ENCODE measurements at places on chromosomes 2 and 18. TPM values are rescaled to one million over a fixed set of nuclear protein-coding genes. Genes with fewer than 3 reads are reported as not detected.

GRCh38 chr2:12316476-12316875 lies 400.3 kb upstream of the TRIB2 start:
- DNase-seq = no peak

- no peak for DNase-seq
Measured at GRCh38 chr2:232658217-232658785, 24.9 kb downstream of the EFHD1 start.

Gene ADD2
- 42.9 TPM for total RNA-seq

DNA sequence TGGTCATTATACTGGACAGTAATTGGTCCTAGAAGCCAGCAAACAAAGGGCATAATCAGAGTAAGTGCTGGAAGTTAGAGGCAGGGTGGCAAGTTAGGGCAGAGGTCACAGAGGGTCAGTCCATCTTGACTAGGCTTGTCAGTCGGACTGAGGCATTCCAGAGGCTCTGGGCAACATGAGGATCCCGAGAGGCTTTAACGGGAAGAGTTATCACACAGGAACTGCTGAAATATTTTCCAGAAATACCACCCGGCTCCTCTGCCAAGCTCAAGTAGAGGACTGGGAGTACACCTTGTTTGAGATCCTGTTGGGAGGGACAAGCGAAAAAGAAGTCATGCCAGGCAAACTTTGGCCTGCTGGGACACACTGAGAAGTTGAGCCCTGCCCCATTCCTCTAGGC lies 13.7 kb downstream of the C2orf81 start:
- no peak for DNase-seq

GRCh38 chr18:67710639-67711038 lies 194.1 kb upstream of the DSEL start:
- DNase-seq = no peak

GRCh38 chr2:170339750-170340692 lies 162.1 kb downstream of the MYO3B start:
- DNase-seq = no peak

GRCh38 chr2:232927793-232928550 lies 57.9 kb downstream of the SNORC start:
- DNase-seq = no peak

- no peak for DNase-seq
Measured at GRCh38 chr18:57149051-57149450, 2.2 kb downstream of the BOD1L2 start.

DNA sequence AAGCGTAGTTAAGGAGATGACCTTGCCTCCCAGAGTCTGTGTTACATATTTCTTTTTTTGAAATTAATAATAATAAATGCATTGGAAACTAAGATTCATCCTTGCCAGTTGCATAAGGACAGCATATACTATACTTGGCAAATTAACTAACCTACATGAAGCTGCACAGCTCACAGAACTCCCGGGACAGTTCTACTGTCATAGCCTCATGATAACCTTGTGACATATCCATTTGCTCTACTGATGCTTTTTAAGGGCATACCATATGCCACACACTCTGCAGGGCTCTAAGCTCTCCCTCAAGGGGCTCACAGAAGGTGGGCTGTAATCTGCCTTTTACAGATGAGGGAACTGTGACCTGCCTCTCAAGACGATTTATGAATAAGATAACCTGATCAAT lies 3.8 kb downstream of the ITGB1BP1 start:
- no peak for DNase-seq

Gene HOXD11
- total RNA-seq = not detected

Gene KCNS3
- 0.14 TPM for total RNA-seq

DNA sequence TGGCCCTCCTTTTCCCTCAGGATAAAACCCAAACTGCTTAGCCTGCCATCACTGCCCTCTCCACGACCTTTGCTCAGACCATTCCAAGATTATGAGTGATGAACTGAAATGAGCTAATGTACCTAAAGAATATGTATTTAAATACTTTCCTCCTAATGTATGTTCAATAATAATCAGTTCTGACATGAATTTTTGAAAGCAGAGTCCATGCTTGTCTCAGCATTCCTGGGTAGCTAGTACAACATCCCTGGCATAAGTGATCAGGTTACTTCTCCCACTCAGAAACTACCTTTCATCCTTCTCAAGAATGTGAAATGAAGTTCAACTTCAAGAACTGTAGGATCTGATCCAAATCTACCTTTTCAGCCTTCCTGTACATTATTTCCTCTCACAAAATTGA lies 103.6 kb downstream of the UNC80 start:
- no peak for DNase-seq

GRCh38 chr2:30684026-30684425 lies 123.2 kb downstream of the CAPN13 start:
- no peak for DNase-seq

GRCh38 chr2:205929246-205929942 lies 156.6 kb downstream of the INO80D start:
- DNase-seq = no peak

Gene GRHL1
- total RNA-seq = 0.69 TPM

Gene TFCP2L1
- total RNA-seq = 0.12 TPM

Gene MAP3K20
- 3.7 TPM for total RNA-seq

DNA sequence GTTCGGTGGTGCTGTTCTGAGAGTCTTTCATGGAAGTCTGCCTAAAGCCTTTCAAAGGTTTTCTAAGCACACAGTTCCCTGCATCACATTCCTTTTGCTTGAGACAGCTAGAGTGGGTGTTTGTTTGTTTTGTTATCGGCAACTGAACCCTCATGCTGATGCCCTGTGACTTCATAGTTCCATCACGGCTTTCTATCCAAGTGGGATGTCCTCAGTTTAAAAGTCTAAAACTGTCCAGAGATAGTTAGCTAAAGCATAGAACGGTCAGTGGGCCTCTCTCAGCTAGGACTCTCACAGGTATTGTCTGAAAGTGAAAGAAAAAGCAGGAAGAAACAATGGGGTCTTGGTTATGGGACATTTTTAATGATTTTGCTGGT lies 337.3 kb downstream of the OSR1 start:
- no peak for DNase-seq

Gene LIPG
- total RNA-seq = 0.45 TPM

DNA sequence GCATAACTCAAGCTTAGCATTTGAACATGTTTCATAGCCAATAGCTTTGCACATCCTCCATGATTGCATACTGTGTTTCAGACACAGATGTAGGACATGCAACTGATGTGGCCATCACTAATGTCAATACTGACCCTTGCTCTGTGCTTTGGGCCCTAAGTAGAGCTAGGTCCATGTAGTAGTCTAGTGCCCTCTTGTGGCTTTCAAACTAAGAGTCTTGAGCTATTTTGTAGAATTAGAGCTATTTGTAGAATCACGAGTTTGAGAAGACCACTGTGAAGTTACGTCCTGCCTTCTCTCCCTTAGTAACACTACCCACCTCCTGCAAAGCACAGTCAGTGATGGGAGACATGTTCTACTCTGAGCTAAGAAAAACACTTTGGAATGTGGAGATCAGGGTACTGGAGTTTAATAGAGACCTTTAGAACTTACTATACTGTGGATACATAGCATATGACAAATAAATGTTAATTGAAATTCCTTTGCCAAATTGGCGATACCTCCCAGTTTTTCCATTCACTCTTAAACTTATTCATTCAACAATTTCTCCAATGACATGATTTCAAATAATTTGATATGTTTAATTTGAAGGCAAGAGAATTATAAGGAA lies 306.5 kb upstream of the TNP1 start:
- DNase-seq = no peak

- DNase-seq = peak; percentile 52
Measured at GRCh38 chr2:236568068-236568921, 1.3 kb upstream of the ACKR3 start.

Gene IL18RAP
- total RNA-seq = 11.2 TPM
